ENCODE measurements at places on chromosomes 5 and 9.

DNA sequence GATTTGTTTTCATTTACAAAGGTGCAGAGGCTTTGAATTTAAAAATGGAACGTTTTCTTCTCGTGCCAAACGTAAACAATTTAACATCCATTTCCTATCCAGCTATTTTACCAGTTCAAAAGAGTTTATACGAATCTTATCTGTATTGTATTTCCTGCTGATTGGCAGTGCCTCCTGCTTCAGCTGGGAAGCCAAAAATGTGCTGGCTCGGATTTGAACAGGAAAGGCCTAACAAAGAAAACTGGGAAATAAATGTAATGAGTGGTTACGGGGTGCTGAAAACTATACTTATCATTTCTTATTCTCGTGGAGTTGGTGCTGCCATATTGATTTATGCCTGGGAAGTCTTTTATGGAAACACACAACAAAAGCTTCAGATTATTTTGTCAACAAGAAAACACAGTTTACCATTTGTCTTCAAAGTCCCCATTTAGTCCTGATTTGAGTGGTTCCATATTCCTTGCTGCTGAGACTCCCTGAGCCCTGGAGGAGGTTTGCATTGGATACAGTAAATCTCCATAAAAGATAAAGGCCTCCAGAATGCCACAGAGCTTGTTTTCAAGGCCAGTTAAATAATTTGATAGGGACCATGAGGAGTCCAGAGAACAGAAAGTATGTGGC lies 507.4 kb downstream of the RASEF start:
- DNase-seq: no peak

DNA sequence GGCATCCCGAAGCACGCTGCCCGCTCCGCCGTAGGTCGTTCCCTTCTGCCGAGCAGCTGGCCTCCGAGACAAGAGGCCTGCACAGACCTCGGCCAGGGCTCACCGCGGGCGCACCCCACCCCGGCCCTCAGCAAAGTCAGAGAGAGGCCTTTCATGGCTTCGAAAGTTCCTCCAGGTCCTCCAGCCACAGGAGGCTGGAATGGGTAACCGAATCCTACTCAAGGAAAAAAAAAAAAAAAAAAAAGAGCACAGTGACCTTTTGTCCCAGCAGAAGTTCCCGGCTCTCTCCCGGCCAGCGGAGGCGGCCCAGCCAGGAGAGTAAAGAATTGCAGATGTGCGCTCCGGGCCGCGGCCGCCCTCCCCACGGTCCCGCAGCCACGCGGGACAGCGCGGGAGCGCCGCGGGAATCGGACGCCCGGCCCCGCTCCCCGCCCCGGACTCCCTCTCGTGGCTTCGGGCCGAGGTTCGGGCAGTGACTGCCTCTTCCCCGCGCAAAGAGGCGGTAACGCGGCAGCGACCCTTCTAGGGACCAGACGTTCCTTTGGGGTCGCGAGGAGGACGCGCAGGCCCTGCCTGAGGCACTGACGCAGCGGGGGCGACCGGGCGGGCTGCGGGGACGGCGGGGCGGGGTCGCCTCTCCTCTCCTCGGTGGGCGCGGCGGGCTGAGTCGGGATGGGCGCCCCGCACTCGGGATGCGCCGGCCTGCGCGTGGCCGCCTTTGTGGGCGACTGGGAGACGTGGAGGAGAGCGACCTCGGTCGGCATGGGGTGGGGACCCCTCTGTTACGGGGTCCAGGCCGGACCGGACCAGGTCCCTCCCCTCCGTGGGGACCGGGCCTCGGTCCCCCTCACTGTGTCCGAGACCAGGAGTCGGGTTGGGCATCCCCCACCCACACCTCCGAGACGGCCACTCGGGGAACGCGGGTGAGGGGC lies 754 bp downstream of the GFPT2 start:
- DNase-seq: no peak

GRCh38 chr5:68587171-68587570 lies 371.6 kb downstream of the PIK3R1 start:
- no peak for DNase-seq

GRCh38 chr5:15132816-15133405 lies 261.3 kb upstream of the ANKH start:
- no peak for DNase-seq

GRCh38 chr5:146450002-146450401 lies 2.9 kb downstream of the TCERG1 start:
- DNase-seq: no peak

GRCh38 chr9:98187926-98188325 lies 4.5 kb downstream of the CORO2A start:
- DNase-seq: no peak
